ENCODE measurements at places on chromosomes 3 and 15. TPM values are rescaled to one million over a fixed set of nuclear protein-coding genes. Genes with fewer than 3 reads are reported as not detected.

The CD86 gene
- 7.0 TPM for total RNA-seq

The HESX1 gene
- total RNA-seq, result 4.3 TPM

The CYP8B1 gene
- total RNA-seq, result not detected

The MUC20 gene
- total RNA-seq, result 2.9 TPM

The ARNT2 gene
- total RNA-seq, result 0.16 TPM

The ARID3B gene
- 5.7 TPM for total RNA-seq

The NEO1 gene
- total RNA-seq, result 30.5 TPM

The AADACL2 gene
- not detected for total RNA-seq

The HDC gene
- total RNA-seq, result 3.3 TPM

The GNAI2 gene
- total RNA-seq, result 262 TPM

The TATDN2 gene
- total RNA-seq, result 21.5 TPM

The MORC1 gene
- not detected for total RNA-seq

The FETUB gene
- not detected for total RNA-seq

The CCR5 gene
- total RNA-seq, result 0.88 TPM

The RFT1 gene
- total RNA-seq, result 8.9 TPM

The CMC1 gene
- total RNA-seq, result 10.9 TPM

The ANKUB1 gene
- not detected for total RNA-seq

The INKA1 gene
- total RNA-seq, result 4.0 TPM

The LRRC31 gene
- not detected for total RNA-seq

The A4GNT gene
- not detected for total RNA-seq

The ZNF710 gene
- 5.8 TPM for total RNA-seq

The TBC1D21 gene
- not detected for total RNA-seq

The PLSCR5 gene
- not detected for total RNA-seq

The GOLGA8G gene
- total RNA-seq, result not detected
